Chondrocyte (in vitro differentiated cells): ENCODE measurements at places on chromosomes 4 and X. TPM values are rescaled to one million over a fixed set of nuclear protein-coding genes. Genes with fewer than 3 reads are reported as not detected.

Gene UNC5C
- total RNA-seq: 4.7 to 15.5 TPM (median 15.4 TPM) in 3 replicates

Gene IGFBP7
- total RNA-seq: 3,991 to 5,189 TPM (median 5,125 TPM) in 3 replicates

Gene CCDC149
- 12.9 to 21.5 TPM (median 21.4 TPM) in 3 replicates for total RNA-seq

Gene ODAPH
- total RNA-seq: not detected in 3 replicates

DNA sequence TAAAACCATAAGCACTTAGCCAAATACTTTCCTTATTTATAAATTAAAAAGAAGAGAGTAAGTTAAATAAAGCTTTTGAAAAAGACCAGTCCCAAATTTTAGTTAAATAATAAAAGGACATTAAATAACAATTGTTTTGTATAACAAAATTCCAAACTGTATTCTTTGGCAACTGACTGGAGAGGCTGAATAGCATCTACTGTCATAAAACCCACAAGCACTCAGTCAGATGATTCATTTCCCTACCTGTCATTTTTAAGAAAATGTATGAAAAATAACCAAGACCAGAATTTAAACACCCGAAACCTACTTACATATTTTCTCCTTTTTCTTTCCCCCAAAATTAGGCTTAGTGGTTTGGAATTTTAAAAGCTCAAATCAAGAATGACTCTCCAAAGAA lies 32.5 kb upstream of the SMIM10L2A start:
- H3K27ac ChIP-seq: no peak overlapping the region
- no peak overlapping the region for H3K4me3 ChIP-seq
- H3K36me3 ChIP-seq: no peaks in the 10 kb centered on the region
- no peaks in the 10 kb centered on the region for H3K27me3 ChIP-seq

GRCh38 chr4:155972098-155972497 lies 18.4 kb upstream of the CTSO start:
- H3K36me3 ChIP-seq: no peaks in the 10 kb centered on the region
- DNase-seq: no peak
- no peak overlapping the region for H3K4me3 ChIP-seq

GRCh38 chr4:182451441-182451840 lies 208.2 kb downstream of the TENM3 start:
- no peak for DNase-seq
- H3K27ac ChIP-seq: no peak overlapping the region
- H3K4me3 ChIP-seq: no peak overlapping the region
- H3K27me3 ChIP-seq: no peaks in the 10 kb centered on the region
- peaks cover 44% of the 10 kb centered on the region for H3K4me1 ChIP-seq
- H3K36me3 ChIP-seq: no peaks in the 10 kb centered on the region

GRCh38 chr4:137212601-137213000 lies 319.7 kb downstream of the PCDH18 start:
- no peak for DNase-seq
- no peak overlapping the region for H3K4me3 ChIP-seq
- H3K4me1 ChIP-seq: no peaks in the 10 kb centered on the region
- H3K36me3 ChIP-seq: no peaks in the 10 kb centered on the region
- no peak overlapping the region for H3K27ac ChIP-seq

GRCh38 chr4:185592845-185593488 lies 57.7 kb upstream of the PDLIM3 start:
- H3K36me3 ChIP-seq: peaks cover 2% of the 10 kb centered on the region
- peaks cover 30% of the 10 kb centered on the region for H3K4me1 ChIP-seq
- no peak overlapping the region for H3K27ac ChIP-seq
- H3K27me3 ChIP-seq: no peaks in the 10 kb centered on the region

GRCh38 chr4:4714331-4714730 lies 145.1 kb upstream of the MSX1 start:
- no peaks in the 10 kb centered on the region for H3K27me3 ChIP-seq
- no peaks in the 10 kb centered on the region for H3K4me1 ChIP-seq
- no peak for DNase-seq
- no peak overlapping the region for H3K4me3 ChIP-seq

DNA sequence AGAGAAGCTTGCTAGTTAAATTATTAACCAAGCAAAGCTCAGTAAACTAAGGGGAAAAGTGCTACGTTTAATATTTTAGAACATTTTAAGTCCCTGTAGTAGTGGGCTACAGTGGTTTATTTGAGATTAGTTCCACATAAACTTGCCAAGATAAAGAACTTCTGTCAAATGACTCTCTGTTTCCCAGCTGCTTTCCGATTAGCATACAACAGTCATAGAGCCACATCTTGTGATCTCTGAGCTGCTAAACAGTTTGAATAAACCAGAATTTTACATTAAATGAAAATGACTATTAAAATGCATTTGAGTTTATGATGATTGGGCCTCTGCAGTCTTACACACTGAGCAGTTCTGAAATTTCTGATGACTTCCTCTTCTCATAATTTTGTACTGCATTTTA lies 568.5 kb downstream of the IQCM start:
- no peak for DNase-seq
- H3K36me3 ChIP-seq: no peaks in the 10 kb centered on the region
- H3K4me3 ChIP-seq: no peak overlapping the region
- no peaks in the 10 kb centered on the region for H3K4me1 ChIP-seq
- no peaks in the 10 kb centered on the region for H3K27me3 ChIP-seq

- no peak for DNase-seq
- H3K4me1 ChIP-seq: no peaks in the 10 kb centered on the region
- no peaks in the 10 kb centered on the region for H3K36me3 ChIP-seq
- no peak overlapping the region for H3K27ac ChIP-seq
These were observed 39.1 kb upstream of the ANXA3 start for GRCh38 chr4:78512357-78512920.

DNA sequence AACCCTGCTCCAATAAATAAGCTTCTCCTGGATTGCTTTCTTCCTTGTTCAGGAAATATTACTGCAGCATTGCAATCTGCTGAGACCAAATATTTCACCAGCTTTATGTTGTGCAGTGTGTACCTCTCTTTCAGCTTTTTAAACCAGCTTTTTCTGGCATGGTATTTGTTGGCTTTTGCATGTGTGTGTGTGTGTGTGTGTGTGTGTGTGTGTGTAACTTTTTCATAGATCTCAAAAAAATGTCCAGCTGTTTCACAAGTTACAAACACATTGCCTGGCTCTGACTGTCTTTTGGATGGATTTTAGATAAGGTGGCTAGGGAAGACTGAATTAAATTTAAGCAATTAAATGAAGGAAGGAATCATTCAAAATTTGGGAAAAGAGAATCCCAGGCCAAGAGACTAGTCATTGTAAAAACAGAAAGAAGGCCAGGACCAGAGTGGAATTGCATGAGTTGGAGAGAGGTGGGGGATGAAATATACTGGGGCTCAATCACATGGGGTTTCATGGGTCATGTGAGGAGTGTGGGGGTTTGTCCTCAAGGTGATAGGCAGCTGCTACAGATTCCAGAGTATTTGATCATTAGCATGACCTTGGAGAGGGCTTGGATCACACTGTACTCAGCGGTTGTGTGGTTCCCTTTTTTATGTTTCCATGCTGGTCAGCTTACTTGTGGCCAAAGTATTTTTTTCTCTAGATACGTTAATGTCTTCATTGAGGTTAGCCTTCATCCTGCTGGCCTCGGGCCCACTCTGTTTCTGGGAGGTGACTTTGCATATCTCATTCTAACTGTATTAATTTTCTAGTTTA lies 357.7 kb upstream of the BOD1L1 start:
- H3K27me3 ChIP-seq: no peaks in the 10 kb centered on the region
- H3K4me3 ChIP-seq: peak overlapping the region; percentile 3
- peaks cover 60% of the 10 kb centered on the region for H3K4me1 ChIP-seq
- no peaks in the 10 kb centered on the region for H3K36me3 ChIP-seq
- peak overlapping the region; percentile 92 for H3K27ac ChIP-seq

DNA sequence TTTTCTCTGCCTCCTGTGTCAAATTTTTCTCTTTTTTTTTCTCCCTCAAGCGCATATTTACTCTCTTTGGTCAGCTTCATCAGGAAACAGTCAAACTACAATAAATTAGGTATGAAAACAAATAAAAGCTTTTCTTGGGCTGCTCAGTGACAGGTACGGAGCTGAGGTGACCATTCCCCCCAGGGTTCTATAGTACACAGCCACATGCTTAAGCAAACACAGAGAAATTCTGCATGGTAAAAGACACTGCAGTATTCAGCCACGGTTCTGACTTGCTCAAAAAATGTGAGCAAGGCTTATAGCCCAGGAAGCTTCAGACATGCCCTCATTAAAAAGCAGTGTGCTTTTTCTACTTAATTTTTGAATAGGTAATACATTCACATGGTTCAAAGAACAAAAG lies 138.5 kb downstream of the GRIA3 start:
- no peak for DNase-seq
- no peaks in the 10 kb centered on the region for H3K27me3 ChIP-seq
- H3K4me3 ChIP-seq: no peak overlapping the region
- no peaks in the 10 kb centered on the region for H3K36me3 ChIP-seq
- no peak overlapping the region for H3K27ac ChIP-seq

DNA sequence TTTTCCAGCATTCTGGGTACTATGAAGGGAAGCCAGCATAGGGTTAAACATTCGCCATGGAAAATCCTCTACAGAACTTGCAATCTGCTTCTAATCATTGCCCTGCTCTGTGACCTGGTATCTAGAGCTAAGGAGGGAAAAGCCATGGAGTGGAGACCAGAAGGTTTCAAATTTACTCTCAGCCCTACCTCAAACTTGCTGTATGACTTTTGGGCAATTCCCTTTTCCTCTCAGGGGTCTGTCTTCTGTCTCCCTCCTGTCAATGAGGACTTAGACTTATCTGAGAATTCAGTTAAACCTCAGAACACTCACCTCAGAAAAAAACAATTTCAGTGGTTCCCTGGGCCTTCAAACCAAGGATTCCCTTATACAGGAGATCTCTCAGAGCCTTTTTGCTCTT lies 29.1 kb downstream of the ARHGEF9 start:
- no peak overlapping the region for H3K27ac ChIP-seq
- H3K4me3 ChIP-seq: no peak overlapping the region
- DNase-seq: no peak
- H3K27me3 ChIP-seq: no peaks in the 10 kb centered on the region

- no peak for DNase-seq
- H3K27me3 ChIP-seq: no peaks in the 10 kb centered on the region
- no peaks in the 10 kb centered on the region for H3K36me3 ChIP-seq
- no peak overlapping the region for H3K27ac ChIP-seq
- no peak overlapping the region for H3K4me3 ChIP-seq
These were observed 352.3 kb downstream of the GRXCR1 start for GRCh38 chr4:43244688-43245382.

GRCh38 chrX:124275182-124275894 lies 57.1 kb upstream of the TEX13D start:
- peaks cover 6% of the 10 kb centered on the region for H3K4me1 ChIP-seq
- H3K27ac ChIP-seq: no peak overlapping the region
- H3K4me3 ChIP-seq: no peak overlapping the region
- no peaks in the 10 kb centered on the region for H3K27me3 ChIP-seq

GRCh38 chr4:186727169-186727976 lies 3.7 kb upstream of the FAT1 start:
- H3K36me3 ChIP-seq: peaks cover 6% of the 10 kb centered on the region
- H3K27ac ChIP-seq: peak overlapping the region; percentile 91
- peaks cover 24% of the 10 kb centered on the region for H3K4me1 ChIP-seq
- H3K27me3 ChIP-seq: no peaks in the 10 kb centered on the region

DNA sequence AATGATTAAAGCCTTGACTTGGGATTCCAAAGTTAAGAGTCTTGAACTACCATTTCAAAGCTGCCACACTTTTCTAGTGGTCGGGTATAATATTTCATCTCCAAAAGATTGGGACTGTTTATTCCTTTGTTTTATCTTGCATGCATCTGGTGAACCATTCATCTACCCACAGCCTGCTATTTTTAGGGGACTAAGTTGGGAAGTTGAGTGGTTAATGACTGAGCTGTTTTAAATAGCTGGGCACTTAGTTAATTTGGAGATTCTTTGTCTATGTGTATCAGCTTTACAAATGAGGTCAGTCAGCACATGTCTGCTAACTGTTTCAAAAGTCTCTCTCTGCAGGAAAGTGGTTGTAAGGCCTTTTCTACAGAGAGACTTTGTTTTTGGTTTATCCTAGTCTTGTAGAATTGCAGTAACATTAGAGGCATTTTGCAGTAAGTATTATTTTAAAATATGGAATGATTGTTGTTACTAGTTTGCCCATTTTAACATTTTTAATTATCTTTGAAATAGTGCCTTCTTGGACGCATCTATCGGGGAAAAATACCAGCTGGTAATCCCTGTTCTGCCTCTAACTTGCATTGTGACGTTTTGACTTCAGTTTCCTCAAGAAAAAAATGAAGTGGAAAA lies 8.2 kb downstream of the BMP2K start:
- no peak for DNase-seq
- H3K4me3 ChIP-seq: no peak overlapping the region
- no peaks in the 10 kb centered on the region for H3K36me3 ChIP-seq
- H3K27me3 ChIP-seq: no peaks in the 10 kb centered on the region

GRCh38 chrX:39764441-39764914 lies 333.3 kb downstream of the BCOR start:
- H3K4me3 ChIP-seq: no peak overlapping the region
- H3K27me3 ChIP-seq: no peaks in the 10 kb centered on the region
- no peaks in the 10 kb centered on the region for H3K36me3 ChIP-seq
- H3K4me1 ChIP-seq: peaks cover 49% of the 10 kb centered on the region
- no peak overlapping the region for H3K27ac ChIP-seq

DNA sequence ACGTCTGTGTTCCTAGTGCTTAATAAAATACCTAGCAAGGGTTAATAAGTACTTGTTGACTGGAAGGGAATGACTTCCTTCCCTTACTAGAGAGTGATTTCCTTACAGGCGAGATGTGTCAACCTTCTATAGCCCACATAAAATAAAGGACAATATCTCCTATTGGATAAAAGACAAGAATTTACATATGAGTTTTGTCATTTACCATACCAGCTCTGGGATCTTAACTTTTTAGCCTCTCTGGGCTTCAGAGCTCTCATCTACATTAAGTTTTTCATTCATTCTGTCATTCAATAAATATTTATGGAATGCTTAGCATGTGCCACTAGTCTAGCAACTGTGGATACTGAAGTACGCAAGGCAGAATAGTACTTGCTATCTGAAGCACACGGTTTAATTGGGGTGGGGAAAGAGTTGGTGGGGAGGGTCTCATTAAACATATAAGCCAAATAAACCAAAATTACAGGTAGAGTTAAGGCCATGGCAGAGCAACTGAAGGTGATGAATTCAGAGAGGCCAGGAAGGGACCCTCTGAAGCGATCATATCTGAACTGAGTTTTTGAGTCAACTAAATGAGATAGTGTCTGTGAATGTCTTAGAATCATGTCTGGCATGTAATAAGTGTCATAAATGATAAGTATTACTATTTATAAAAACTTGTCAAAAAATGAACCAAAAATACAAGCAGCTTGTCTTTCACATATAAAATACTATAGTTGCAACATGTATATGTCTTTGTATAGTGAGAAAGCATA lies 91.6 kb upstream of the BMP2K start:
- no peak for DNase-seq
- no peaks in the 10 kb centered on the region for H3K36me3 ChIP-seq
- no peak overlapping the region for H3K4me3 ChIP-seq
- H3K27me3 ChIP-seq: no peaks in the 10 kb centered on the region
- H3K27ac ChIP-seq: peak overlapping the region; percentile 86

DNA sequence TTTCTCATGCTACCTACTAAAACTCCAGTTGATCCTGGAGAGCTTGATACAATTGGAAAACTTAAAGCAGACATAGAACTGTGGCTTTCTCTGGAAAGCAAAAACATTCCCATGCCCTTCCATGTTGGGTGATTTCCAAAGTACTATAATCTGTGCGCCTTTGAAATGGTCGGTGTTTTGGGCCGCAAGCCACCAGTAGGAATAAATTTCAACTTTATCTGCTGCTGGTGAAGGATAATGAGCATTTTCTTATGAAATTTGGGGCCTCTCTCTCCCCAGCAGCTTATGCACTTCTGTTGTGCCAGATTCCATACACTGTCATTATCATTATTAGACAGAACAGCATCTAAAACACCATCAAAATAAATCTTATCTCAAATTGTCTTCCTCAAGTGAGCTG lies 366.7 kb upstream of the RPS6KA3 start:
- H3K4me3 ChIP-seq: no peak overlapping the region
- no peak overlapping the region for H3K27ac ChIP-seq
- no peak for DNase-seq
- no peaks in the 10 kb centered on the region for H3K36me3 ChIP-seq
- peaks cover 41% of the 10 kb centered on the region for H3K4me1 ChIP-seq
